ENCODE measurements at places on chromosomes 11 and 22. TPM values are rescaled to one million over a fixed set of nuclear protein-coding genes. Genes with fewer than 3 reads are reported as not detected.

OR51E2 gene
- polyA plus RNA-seq: not detected

CCDC87 gene
- polyA plus RNA-seq: not detected

DNA sequence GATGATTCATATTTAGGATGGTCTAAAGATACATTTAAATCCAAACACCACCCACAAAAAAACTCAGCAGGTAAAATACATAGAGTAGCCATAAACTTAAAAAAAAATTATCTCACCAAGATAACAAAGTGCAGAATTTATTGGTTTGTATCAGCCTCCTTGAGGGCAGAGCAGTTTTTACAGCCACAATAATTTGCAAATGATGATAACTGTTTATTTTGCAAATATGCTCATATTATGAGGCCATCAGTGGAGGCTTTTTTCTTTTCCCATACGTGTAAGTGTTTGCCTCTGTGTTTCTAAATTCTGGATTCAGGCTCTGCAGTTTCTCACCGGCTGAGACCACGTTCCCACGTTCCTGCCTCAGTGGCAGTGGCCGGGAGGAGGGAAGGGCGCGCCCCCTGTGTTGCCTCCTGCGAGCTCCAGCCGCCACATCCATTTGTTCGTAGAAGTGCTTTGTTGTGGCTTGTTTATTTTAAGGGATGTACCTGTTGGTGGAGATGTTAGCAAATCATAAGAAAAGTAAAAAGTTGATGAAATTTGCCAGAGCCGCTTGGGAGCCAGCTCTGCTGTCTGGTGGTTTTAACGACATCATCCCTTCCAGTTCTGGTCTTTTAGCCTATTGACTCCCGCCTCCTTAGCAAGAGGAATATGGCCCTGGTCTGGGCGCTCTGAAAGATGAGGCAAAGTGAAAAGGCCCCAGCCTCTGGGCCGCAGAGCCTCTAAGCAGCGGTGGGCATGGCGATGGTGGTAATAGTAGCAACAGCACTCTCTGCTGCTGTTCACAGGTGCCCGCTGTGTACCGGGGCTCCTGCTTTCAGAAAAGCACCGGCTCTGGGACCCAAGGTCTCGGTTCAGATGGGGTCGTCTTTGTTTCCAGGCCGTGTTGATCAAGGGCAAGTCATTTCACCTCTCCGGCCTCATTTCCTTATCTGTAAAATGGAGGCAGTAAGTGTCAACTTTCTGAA is 66.7 kb upstream of the PPARA start:
- DNase-seq: no peak

GRCh38 chr11:83008581-83008923 is 63.1 kb downstream of the RAB30 start:
- DNase-seq: no peak

- DNase-seq: no peak
Observed at GRCh38 chr11:62479631-62480201, 60.9 kb downstream of the SCGB1A1 start.

DNA sequence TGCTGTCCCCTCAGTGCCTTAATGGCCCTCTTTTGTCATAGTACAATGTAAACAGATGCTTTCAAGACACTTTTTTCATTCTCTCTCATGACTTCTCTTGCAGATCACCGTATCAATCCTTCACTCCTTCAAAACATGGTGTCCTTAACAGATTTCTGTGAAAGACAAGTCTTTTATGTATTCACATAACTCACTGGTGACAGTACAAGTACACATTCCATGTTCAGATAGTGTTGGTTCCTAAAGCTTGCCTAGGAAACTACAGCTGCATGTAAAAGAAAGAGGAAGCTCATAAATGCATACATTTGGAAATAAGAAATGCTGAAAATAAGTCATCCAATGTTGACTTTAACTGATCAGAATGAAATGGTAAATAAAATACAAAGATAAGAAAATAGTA is 5.0 kb upstream of the OR52E6 start:
- DNase-seq: no peak

GRCh38 chr22:46239261-46240048 is 10.6 kb downstream of the CDPF1 start:
- DNase-seq: peak; percentile 34
